ENCODE measurements at places on chromosomes 3 and 15.

GRCh38 chr3:182692021-182692420, 101.3 kb upstream of the ATP11B start:
- DNase-seq: no peak

GRCh38 chr3:32306072-32306471, 67.6 kb downstream of the CMTM8 start:
- DNase-seq: no peak

DNA sequence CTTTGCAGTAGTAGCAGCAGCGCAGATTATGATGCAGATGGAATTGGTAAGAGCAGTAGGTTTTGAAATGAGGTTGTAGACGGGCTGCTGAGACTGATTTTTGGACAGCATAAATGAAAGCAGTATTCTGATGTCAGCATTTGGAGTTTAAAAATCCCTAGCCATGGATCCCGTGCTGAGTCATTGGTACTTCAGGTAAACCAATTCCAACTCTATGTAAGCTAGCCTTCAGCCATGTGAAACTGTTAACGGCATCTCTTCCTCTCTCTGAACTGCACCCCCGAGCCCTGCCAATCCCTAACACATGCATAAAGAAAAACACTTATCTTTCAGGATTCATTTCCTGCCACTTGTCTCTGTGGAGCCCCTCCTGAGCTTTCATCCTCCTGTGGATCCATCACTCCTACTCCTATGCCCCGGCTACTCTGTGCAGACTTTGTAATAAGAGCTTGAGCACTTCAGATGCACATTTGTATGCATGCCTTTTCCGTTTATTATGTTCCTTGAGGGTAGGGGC, 119.0 kb downstream of the AKAP13 start:
- DNase-seq: no peak

GRCh38 chr15:101441696-101442095, 47.8 kb downstream of the PCSK6 start:
- no peak for DNase-seq

DNA sequence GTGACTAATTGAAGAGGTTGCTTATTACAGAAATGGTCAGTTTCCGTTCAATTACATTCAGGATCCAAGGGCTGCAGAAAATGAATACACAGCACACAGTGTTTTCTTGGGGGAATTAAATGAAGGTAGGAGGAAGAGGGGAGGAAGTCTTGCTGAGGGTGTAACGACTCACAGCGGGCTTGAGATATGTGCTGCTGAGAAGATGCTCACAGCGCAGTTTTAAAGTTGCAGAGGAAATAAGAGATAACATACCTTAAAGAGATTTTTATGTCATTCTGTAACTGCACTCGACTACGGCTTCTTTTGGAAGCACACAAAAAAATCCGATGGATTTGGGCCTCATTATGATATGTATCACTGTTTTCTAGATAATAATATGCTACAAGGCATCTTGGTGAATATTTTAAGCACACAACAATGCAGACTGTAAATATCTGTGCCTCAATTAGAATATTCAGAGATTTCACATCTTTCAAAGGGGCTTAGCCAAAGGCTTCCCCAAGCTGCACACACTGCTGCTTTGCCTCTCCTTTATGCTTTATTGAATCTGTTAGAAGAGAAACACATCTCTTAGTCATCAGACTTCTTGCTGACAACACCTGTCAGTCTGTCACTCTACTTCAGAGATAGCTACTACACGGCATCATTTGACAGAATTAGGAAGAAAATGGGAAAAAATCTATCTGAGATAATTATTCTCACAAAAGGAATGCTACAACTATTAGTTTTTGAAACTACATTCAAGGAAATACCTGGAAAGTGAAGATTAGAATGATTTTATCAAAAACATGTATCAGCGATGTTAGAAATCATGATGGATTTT, 773.2 kb downstream of the OTOL1 start:
- no peak for DNase-seq

DNA sequence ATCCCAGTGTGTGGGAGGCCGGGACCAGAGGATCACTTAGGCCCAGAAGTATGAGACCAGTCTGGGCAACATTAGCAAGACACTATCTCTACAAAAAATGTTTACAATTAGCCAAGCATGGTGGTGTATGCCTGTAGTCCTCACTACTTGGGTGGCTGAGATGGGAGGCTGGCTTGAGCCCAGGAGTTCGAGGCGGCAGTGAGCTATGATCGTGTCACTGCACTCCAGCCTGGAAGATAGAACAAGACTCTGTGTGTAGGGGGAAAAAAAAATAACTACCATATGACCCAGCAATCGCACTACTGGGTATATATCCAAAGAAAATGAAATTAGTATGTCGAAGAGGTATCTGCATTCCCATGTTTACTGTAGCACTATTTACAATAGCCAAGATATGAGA, 22.6 kb downstream of the RYK start:
- no peak for DNase-seq

DNA sequence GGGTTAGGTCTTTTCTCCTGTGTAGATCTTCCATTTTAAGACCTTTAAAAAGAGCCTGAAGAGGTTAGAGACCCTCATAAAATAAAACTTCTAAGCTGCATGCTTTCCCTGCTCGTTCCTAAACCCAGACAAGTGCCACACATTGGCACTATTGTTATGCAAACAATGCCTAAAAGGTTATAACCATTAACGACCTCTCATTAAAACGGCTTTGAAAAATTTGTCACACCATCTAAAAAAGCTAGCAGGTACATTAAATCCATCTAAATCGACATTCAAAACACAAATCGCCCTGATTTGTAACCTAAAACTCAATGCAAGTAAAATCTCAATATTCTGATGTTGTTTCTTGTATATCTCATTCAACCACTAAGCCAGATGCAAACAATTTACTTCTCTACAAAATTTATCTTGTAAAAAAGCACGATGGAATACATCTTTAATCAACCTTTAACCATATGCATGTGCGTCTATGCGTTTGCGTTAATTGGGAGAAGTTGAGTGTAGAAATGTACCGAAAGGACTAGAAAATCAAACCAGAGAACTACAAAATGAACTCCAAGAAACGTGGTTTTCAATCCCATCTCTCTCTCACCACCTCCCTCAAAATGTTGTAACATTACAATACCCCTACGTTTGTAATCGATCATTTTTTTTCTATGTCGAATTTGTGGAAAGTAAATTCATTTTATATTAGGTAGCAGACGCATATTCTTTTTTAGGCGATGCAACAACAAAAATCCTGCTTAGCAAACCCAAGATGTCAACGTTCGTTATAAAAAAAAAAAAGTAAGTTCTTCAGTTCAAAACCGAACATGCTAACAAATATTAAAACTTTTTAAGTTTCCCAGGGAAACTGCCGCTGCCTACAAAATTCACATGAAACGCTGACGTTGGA, 1.2 kb downstream of the ALDH1A2 start:
- DNase-seq: no peak

- no peak for DNase-seq
Observed at GRCh38 chr15:36753173-36753572, 173.7 kb downstream of the CDIN1 start.

GRCh38 chr15:101437209-101437608, 52.3 kb downstream of the PCSK6 start:
- no peak for DNase-seq

DNA sequence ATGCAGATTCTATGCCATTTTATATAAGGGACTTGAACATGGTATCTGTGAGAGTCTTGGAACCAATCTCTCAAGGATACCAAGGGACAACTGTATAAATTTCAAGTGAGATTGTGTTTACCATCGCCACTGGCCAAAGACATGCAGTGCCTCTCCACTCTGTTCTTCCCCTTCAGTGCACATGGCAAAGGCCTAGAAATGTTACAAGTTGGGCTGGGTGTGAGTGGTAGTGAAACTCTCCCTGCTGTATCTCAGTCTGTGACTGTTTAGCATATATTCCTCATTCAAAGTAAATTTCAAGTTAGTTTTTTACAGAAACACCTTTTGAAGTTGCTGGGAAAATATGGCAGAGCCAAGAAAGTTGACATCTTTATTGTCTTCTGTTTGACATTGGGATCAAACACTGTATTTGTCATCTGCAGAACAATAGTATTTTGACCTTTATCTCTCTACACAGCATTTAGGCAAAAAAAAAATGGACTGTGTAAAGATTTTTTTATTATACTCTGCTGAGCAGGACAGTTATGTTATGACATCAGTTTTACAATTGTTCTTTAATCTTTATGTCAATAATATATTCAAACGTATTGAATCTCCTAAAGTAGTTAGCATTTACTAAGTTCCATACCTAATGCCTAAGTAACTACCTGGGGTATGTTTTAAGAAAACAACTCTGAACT, 101.4 kb downstream of the CCNL1 start:
- no peak for DNase-seq

DNA sequence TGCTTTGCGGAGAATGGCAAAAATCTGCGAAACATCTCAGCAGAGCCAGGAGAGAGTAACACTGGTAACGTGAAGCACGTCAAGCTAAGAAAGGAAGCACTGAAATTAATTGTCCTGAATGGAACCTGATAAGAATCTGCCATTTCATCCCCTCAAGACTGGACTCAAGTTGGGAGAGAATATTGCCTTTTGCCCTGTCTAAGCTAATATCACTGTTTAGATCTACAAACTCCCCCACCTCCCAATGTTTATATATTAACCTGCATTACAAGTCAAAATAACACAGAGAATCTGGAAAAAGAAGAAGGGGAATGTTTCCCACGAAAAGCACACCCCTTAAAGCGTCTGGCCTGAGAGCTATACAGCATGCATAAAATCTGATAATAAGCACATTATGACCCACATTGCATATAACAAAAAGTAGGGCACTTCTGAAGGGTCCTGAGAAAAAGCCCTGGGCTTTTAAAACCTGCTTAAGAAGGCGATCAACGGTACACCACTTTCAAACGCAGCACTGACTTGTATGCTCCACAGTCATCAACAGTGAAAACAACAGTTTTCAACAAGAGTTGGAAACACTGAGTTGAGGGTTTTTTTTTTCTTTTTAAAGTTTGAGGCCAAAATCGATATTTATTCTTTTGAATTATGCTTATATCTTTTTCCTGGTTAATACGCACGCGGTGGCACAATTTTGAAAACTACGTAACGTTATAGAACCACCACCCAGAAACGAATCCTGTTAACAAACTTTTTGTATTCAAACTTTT, 1.4 kb upstream of the KAT2B start:
- no peak for DNase-seq

GRCh38 chr3:23459889-23460546, 256.9 kb downstream of the UBE2E2 start:
- no peak for DNase-seq

- no peak for DNase-seq
Observed at GRCh38 chr3:132730891-132731580, 8.8 kb upstream of the NPHP3 start.

GRCh38 chr15:63763476-63764123, 70.1 kb downstream of the HERC1 start:
- DNase-seq: no peak

DNA sequence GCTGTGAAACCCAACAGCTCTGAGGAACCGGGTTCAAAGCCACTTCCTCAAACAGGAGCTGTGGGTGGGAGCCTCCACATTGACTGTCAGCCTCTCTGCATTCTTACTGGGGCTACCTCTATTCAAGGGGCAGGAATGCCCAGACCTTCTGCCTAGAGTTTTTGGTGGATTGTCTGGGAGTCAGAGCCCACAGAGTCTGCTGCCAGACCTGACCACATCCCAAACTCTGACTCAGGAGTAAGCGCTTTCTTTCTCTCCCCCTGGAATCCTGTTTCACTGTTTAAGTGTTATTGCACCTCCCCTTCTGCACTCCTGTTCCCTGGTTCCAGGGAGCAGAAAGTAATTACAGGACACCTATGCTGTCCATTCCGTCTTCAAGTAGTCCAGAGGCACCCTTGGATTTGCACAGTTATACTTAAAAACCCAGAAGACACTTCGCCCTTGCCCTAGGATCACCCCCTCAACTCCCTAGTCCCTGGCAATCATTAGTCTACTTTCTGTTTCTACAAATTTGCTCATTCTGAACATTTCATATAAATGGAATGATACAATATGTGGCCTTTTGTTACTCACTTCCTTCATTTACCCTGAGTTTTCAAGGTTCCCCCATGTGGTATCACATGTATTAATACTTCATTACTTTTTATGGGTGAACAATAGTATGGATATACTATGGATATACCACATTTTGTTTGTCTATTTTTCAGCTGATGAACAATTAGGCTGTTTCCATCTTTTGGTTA, 37.9 kb upstream of the TJP1 start:
- no peak for DNase-seq

GRCh38 chr3:167882057-167882667, 146.6 kb downstream of the SERPINI1 start:
- no peak for DNase-seq

- no peak for DNase-seq
Observed at GRCh38 chr3:90032980-90033641, 925.7 kb downstream of the EPHA3 start.

- peak; percentile 41 for DNase-seq
Observed at GRCh38 chr15:86336051-86336788, 256.5 kb downstream of the AGBL1 start.

- DNase-seq: no peak
Observed at GRCh38 chr3:85801955-85802354, 843.2 kb downstream of the CADM2 start.

GRCh38 chr3:110384601-110385000, 687.0 kb upstream of the NECTIN3 start:
- no peak for DNase-seq

DNA sequence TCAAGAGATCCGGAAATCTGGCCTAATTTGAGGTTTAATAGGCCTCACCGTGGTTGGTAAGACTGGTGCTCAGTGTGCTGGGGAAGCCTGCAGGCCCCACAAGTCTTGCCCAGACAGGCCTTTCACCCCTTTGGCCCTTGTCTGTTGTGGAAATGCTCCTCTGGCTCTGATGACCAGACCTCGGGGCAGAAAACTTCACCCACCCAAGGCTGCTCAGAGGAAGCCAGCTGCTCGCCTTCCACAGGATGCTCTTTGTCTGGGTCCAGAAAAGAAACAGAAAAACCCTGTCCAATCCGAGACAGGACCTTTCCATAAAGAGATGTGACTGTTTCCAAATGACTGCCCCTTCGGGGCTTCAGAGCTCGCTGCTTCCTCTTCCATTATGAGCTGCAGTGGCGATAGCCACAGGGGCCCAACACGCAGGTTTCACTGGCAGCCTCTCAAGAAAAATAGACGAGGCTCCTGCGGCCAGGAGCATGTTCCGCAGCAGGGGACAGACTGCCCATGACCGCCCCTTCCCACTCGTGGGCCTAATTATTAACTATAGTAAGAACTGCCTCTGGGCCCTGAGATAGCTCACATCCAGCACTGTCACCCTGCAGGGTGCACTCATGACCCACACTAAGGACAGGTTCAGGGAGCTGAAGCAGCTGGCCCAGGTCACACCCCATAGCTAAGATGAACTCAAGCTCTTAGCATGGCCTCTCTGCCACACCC, 6.8 kb upstream of the SNX22 start:
- DNase-seq: no peak

DNA sequence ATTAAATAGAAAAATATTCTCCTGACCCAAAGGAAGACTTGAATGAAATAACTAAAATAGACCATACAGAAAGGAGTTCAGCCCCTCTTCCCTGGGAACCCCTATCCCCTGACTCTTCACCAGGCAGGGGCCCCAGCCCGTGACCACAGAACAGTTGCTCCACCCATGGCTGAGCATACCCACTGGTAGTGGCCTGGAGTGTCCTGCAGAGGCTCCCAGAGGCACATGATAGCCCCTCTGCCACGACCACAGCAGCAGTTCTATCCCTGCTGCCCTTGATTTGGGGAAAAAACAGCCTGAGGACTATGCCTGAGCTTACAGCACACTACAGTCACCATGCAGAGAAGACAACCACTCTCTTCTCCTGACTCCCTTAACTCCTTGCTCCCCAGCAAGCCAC, 31.8 kb downstream of the TTC14 start:
- no peak for DNase-seq

Measured in breast epithelium (tissue), 4 donors.